ENCODE measurements at places on chromosomes 4 and X.

DNA sequence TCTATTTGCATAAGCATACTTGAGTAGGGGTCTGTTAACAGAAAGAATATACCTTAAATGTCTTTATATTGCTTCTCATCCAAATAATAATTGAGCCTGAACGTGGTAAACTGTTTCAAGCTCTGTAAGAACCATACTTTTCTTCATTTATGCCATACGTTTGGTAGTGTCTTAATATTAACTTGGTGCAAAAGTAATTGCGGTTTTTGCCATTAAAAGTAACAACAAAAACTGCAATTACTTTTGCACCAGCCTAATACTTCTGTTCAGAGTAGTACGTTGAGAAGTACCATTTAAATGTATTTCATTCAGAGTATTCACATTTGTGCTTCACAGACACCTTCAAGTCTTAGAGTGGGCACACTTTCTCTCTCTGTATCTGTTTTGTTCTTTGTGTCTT is 60.5 kb downstream of the DDIT4L start:
- DNase-seq = no peak

- no peak for DNase-seq
Measured at GRCh38 chr4:87838205-87838604, 5.4 kb downstream of the MEPE start.

- DNase-seq = no peak
Measured at GRCh38 chr4:3276986-3277385, 15.8 kb upstream of the RGS12 start.

DNA sequence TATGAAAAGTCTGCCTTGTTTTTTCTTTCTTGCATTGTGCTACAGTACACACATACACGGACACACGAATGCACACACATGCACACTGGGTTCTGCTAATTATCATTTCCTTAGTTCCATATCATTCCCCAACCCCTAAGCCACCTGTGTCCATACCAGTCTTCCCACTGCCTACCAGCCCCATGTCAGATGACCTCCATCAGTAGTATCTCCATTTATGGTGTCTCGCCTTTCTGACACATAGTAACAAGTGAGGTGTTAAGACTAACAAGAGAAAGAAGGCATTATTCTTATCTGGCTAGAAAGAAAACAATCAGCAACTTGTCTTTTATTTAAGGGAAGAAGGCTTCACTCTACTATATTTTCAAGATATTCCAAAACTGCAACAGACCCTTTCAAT is 67.1 kb downstream of the SNCA start:
- no peak for DNase-seq

- DNase-seq = no peak
Measured at GRCh38 chr4:87975466-87975865, at the start of gene SPP1. Gene SPP1 (plus strand): TSS chr4:87975714. CDS start chr4:87976896, 1,182 bp downstream.

- DNase-seq = no peak
Measured at GRCh38 chr4:8560265-8561047, 19.7 kb upstream of the GPR78 start.

DNA sequence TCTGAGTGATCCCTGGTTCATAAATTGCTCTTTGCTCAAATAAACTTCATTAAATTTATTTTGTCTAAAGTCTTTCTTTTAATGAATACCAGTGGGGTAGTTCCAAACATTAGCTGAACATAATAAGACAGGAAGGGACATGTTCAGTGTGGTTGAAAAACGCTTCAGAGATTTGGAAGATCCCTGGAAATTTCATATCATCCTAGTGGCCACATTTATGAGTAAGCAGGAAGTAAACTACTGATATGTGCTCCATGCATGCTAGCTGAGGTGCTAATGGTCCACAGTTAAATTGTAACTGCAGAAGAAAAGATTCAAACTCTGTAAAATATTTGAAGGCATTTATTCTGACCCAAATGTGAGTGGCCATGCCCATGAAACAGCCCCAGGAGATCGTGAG is 1328.7 kb downstream of the ADGRL3 start:
- DNase-seq = no peak

DNA sequence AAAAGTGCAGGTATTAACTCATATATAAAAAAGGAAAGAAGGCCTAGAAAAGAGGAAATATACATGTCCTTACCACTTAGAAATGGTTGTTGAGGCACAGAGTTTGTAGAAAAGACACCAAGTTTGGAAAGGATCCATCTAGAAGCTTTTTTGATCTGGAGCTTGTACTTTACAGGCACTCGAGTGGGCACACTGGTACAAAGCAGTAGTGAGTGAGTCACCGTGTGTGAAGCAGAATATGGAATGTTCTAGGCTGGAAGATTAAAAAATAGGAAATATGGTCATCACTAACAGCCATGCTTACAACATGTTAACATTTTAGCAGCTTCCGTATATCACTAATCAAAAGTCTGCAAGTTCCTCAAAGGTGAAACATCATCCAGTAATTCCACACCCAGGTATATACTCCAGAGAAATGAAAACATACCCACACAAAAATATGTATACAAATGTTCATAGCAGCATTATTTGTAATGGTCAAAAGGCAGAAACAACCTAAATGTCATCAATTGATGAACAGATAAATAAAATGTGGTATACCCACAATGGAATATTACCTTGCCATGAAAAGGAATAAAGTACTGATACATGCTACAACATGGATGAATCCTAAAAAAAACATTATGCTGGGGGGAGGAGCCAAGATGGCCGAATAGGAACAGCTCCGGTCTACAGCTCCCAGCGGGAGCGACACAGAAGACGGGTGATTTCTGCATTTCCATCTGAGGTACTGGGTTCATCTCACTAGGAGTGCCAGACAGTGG is 69.5 kb downstream of the FRYL start:
- DNase-seq = no peak

GRCh38 chrX:112846187-112846586 is 5.6 kb upstream of the AMOT start:
- no peak for DNase-seq

DNA sequence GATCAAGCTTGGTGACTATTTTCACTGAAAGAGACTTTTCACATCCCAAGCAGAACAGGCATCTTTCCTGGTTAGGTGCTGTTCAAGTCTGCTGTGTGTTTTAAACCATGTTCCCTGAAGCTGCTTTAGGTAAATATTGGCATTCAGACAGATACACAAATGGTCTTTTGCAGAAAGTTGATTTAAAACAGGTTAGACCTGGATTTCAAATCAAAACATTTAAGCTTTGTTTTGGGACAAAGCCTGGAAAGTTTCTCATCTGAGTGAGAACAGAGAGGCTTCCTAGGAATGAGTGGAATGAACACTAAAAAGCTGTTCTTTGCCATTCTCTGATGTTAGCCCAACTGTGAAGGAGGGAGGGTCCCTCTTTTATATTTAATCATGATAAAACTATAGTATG is 10.1 kb downstream of the ANXA3 start:
- no peak for DNase-seq

DNA sequence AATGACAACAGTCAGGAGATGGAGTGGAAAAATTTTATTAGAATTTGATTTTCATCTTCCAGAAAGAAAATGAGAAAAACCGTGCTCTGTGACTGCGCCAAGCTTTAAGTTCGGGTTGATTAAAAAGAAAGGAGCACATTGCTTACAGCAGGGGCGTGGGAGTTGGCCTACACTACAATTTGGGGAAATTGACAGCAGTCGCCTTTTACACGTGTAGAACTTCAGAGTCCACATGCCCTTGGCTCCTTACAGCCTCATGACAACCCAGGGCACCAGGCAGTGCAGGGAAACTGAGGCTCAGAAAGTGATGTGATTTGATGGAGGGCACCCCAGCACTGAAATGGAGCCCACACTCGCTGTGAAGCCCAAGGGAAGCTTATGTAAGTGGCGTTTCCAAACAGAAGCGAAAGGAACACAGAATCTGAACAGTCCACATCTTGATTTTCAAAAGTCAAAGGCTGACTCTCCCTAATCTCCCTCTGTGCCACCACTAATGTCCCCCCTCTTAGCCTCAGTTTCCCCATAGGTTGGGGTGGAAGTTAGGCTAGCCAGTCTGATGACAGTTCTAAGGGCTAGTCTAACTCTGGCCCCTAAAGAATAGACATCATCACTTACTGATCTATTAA is 5.5 kb downstream of the PPP2R2C start:
- no peak for DNase-seq

- DNase-seq = no peak
Measured at GRCh38 chr4:7899184-7899869, 40.3 kb downstream of the AFAP1 start.

DNA sequence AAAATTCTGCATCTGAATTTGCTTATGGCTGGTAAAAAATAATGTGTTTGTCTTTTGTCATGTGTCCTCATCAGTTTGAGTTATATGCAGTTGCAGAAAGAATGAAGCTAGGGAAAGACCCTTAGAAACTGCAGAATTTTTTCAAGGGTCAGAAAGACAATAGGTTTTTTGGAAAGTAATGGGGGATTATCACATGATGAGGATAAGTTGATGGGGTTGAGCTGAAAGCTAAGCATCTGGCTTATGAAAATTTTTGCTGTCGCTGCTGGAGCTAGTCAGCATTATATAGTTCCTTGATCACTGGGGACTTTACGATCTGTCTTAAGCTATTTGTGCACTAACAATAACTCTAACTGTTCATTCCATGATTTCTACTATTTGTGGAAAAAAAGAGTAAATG is 331.7 kb downstream of the PPARGC1A start:
- DNase-seq = no peak

- no peak for DNase-seq
Measured at GRCh38 chrX:129574214-129574613, 34.2 kb downstream of the OCRL start.

GRCh38 chrX:6832619-6833018 is 297.7 kb upstream of the VCX3A start:
- no peak for DNase-seq

DNA sequence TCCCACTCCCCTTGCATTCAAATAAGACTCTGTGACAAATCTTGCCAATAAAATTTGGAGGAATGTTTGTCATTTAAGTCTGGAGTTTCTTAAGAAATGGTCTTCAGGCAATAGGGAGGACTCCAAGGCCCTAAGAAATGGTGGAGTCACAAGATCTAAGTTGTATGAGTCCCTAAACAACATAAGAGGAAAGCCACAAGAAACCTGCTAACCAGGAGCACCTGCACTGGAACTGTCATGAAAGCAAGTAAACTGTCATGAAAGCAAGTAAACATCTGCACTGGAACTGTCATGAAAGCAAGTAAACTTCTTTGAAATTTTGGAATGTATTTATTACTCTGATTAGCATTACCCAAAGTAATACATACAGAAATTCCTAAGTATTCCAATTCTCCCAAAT is 3.5 kb downstream of the CNOT6L start:
- DNase-seq = no peak

DNA sequence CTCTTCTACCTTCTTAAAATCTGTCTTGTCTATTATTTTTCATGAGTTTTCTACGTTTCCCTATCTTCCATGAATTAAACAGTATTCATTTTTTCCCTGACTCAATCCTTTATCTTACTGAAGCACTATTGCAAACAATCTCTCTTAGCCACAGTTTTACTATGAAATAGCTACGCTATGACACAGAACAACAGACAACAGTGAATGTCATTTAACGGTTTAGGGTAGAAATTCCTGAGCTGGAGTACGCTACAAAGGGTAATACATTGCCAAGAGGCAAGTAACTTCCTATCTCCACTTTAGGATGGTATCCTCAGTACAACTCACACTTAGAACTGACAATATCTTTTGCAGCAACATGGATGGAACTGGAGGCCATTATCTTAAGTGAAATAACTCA is 552.6 kb downstream of the INPP4B start:
- no peak for DNase-seq

- DNase-seq = no peak
Measured at GRCh38 chrX:1263600-1263999, 5.0 kb upstream of the CSF2RA start.

- no peak for DNase-seq
Measured at GRCh38 chr4:47061435-47061834, 30.1 kb downstream of the GABRB1 start.

DNA sequence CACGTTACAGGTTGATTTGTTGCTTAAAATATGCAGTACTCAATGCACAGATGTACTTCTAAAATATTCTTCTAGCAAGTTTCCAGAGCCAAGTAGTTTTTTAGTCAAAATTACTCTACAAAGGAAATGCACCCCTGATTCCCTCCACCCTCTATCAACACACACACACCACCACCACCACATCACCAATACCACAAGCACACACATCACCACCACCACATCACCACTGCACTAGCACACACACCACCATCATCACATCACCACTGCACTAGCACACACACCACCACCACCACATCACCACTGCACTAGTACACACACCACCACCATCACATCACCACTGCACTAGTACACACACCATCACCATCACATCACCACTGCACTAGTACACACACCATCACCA is 105.2 kb upstream of the FRG1 start:
- no peak for DNase-seq

DNA sequence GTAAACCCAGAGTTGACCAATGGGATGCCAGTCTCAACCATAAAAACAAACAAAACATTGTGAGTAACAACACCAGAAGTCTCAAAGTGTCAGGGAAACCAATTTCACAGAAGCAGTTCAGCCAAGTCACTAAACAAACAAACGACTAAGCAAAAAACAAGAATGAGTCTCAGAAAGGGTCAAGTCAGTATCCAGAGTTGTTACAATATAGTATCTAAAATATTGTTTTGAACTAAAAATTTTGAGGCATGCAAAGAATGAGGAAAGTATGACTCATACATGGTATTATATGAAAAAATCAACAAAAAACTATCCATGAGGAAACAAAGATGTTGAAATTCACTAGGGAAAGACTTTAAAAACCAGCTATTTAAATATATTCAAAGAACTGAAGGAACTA is 70.6 kb downstream of the AR start:
- no peak for DNase-seq

- no peak for DNase-seq
Measured at GRCh38 chr4:149062997-149063396, 620.8 kb upstream of the NR3C2 start.

- DNase-seq = no peak
Measured at GRCh38 chr4:98688411-98689290, 30.2 kb upstream of the TSPAN5 start.

GRCh38 chr4:749698-750666 is 44.4 kb downstream of the PCGF3 start:
- no peak for DNase-seq

DNA sequence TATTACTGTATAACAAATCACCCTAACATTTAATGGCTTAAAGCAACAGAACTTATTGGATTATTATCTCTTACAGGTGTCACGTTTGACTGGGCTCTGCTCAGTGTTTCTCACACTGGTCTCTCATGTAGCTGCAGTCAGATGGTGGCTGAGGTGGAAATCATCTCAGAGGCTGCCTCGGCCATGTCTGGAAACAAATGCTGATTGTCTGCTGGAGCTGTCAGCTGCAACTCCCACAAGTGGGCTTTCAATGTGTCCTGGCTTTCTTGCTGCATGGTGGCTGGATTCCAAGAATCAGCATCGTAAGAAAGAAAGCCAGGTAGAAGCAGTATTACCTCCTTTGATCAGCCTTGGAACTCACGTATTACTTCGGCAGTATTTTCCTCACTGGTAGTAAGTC is 277.6 kb downstream of the SPANXN1 start:
- DNase-seq = no peak

- no peak for DNase-seq
Measured at GRCh38 chrX:68847172-68847571, 18.4 kb downstream of the EFNB1 start.
